Mesenchymal stem cell (in vitro differentiated cells and primary cell): ENCODE measurements at places on chromosomes 6 and 20.
A peak's percentile ranks its signal among the peaks of the same experiment; 100 is the strongest.

DNA sequence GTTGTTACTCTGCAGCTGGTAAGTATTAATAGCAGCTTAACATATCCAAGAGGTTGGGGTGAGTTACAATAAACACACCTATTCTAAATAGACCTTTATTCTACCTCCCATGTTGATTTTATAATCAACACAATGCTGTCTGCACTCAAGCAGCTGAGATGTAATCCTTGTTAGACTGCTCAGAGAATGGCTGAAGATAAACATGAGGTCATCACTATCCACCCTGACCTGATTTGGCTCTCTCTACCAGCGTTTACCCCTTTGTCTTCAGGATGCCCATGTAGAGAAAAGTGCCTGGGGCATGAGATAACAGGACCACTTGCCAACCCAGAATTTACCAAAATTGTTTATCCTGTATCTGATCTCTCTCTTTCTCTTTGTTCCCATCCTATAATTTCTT, 220.7 kb upstream of the DEFB112 start:
- no peak for DNase-seq

DNA sequence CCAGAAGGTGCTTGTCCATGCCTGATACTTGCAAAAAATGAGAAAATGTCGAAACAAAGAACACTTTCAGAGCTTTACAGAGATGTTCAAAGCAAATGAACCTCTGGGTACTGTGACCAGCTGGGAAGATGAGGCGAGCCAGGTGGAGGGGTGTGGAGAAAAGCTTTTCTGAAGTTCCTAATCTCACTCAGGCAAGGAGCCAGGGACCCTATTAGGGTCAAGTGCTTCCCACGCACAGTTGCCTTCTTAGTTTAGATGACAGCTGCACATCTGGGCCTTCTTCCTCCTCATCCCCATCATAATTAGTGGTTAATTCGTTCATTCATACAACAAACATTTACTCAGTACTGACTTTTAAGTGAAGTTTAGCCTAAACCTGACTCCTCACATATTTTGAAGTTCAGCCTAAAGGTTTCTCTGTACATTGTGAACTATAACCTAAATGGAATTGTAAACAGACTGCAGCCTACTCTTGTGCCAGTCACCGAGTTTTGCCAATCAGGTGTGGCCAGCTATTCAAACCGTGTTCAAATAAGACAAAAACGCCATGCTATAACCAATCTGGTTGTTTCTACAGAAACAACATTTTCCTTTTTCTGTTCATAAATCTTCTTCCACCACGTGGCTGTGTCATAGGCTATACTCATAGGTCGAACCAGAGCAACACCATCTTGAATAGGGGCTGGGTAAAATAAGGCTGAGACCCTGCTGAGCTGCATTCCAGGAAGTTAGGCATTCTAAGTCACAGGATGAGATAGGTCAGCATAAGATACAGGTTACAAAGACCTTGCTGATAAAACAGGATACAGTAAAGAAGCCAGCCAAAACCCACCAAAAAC, 19.3 kb upstream of the AHCY start:
- DNase-seq, result no peak

GRCh38 chr6:85923013-85923430, 280.3 kb upstream of the SYNCRIP start:
- peak; percentile 37 for DNase-seq

- peak; percentile 84 for DNase-seq
Observed at GRCh38 chr6:135358251-135358821, 139.2 kb downstream of the AHI1 start.

- DNase-seq, result peak; percentile 61
Observed at GRCh38 chr20:46085179-46085851, 4.4 kb downstream of the NCOA5 start.

DNA sequence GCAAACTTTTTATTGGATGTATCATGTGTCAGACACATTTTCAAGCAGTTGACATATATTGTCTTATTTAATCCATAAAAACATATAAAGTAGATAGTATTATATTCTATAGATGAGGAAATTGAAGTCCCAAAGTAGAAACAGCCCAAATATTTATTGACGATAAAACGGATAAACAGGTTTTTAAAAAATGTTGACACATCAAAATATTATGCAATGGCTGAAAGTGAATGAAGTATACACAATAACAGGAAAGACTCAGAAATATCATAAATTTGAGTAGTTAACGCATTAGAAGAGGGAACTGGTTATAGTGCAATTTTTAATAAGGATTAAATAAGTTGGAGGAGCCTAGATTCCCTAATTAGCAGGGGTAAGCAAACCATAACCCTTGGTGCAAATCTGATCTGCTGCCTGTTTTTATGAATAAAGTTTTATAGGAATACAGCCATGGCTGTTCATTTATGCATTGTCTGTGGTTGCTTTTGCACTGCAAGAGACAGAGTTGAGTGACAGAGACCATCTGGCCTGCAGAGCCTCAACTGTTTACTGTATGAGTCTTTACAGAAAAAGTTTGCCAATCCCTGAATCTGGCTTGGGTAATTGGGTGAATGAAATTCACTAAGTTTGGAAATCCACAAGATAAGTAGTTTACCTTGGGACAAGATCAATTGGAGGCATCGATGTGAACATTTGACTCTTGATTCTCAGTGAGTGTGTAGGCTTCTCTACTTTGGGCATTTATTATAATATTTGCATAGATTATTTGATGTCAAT, 50.6 kb upstream of the EXOC2 start:
- peak; percentile 39 for DNase-seq

GRCh38 chr6:161847628-161848027, 573.8 kb upstream of the AGPAT4 start:
- no peak for DNase-seq

DNA sequence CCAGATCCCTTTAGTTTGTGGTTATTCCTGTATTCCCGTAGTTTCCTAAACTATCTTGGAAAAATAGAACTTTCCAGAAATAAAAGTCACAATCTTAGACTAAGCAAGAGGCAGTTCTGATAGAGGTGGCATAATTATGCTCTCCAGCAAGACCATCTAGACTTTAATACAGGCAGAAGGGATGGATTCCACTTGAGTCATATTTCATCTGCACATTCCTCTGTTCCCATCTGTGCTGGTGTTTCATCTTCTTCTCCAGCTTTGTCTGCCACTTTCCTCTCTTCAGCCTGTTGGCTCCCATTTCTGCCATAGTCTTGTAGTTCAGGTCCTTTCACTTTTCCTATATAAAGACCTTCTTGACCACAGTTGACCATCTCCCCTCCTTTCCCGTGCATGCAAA, 102.9 kb downstream of the SOBP start:
- DNase-seq, result no peak

GRCh38 chr20:39800111-39800510, 838.0 kb downstream of the DHX35 start:
- peak; percentile 21 for DNase-seq

GRCh38 chr6:145199961-145200360, 535.4 kb downstream of the EPM2A start:
- peak; percentile 77 for DNase-seq

- DNase-seq, result peak; percentile 72
Observed at GRCh38 chr20:59032713-59033059, 551 bp upstream of the ATP5F1E start.

DNA sequence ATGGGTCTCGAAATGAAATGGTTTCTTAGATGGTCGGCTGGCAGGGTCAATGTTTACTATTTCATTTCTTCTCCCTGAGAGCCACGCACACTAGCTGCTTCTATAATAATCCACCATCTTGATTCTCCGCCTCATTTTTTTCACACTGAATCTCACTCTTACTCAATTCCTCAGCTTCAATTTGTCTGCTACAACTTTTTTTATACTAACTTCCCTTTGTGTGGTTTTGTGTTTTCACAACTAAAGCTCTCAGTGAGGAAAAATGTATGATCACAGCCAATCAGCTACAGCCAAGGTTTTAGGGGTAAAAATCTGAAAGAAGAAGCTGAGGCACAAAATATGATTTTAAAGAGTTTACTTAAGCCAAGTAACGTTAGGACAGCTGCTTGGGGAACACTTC, 1309.4 kb downstream of the EPHA7 start:
- DNase-seq, result no peak

GRCh38 chr6:146289816-146290588, 253.6 kb upstream of the RAB32 start:
- DNase-seq, result peak; percentile 87

- DNase-seq, result no peak
Observed at GRCh38 chr6:35299674-35300073, 2.1 kb downstream of the DEF6 start.

GRCh38 chr6:48553467-48554189, 442.6 kb upstream of the PTCHD4 start:
- no peak for DNase-seq

DNA sequence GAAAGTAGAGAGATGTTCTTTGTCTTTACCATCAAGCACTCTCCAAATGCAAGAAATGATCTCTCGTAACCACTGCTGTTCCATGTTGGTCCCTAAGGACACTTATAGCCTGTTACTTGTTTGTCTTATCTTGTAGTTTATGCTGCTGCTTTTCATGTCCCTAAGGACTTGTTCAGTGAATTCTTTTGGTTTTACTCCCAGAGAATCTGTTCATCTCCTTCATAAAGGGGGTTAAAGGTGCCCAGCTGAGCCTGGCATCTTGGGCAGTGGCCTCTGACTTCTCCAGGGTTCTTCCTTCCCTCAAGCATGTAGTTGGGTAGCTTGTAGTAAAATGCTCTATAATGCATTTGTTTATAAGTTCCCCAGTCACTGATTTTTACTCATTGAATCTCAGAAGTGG, 864 bp upstream of the PKIG start:
- peak; percentile 66 for DNase-seq

DNA sequence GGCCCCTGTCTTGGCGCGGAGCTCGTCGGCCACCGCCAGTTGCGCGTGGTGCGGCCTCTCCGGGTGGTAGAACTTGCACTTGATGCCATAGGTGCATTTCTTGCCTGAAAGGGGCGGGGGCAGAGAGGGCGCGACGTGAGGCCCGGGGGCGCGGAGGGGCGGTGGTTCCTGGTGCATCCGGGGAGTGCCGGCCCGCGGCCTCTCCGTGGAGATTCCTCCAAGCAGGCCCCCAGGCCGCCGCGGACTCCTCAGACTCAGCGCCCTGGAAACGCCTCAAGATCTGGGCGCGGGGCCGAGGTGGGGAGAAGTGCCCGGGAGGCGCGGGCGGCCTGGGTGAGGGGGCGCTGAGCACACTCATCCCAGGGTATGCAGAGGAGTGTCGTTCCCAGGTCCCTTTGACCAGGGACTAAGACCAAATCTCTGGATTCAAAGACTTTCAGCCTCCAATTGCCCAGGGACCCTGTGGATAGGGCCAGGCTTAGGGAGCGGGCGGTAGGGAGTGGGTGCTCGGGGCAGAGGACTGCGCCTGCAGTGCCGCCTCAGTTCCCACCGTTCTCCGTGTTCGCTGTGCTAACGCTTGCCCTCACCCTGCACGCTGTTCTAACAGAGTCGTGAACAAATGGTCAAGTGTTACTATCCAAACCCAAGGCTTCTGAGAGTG, 33.3 kb downstream of the ZC3H12D start:
- no peak for DNase-seq

- no peak for DNase-seq
Observed at GRCh38 chr6:24391208-24391607, 11.5 kb upstream of the MRS2 start.

DNA sequence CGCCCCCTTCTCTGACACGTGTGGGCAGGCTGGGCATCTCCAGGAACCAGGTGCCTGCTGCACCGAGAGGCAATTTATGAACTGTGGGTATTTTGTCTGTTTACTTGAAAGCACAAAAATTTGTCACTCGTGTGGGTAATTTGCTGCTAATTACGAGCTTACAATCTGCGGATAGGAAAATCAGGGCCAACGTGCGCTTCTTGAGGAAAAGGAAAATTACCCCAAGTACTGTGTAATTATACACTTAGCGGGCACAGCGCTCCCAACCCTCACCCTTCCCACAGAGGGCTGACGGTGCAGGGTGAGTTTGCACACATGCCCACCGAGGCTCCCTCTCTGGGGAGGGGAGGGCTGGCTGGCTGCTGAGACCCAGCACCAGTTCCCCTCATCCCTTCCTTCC, 25.3 kb upstream of the MDGA1 start:
- DNase-seq, result no peak

GRCh38 chr20:36298795-36299339, 7.3 kb upstream of the DLGAP4 start:
- DNase-seq, result no peak

DNA sequence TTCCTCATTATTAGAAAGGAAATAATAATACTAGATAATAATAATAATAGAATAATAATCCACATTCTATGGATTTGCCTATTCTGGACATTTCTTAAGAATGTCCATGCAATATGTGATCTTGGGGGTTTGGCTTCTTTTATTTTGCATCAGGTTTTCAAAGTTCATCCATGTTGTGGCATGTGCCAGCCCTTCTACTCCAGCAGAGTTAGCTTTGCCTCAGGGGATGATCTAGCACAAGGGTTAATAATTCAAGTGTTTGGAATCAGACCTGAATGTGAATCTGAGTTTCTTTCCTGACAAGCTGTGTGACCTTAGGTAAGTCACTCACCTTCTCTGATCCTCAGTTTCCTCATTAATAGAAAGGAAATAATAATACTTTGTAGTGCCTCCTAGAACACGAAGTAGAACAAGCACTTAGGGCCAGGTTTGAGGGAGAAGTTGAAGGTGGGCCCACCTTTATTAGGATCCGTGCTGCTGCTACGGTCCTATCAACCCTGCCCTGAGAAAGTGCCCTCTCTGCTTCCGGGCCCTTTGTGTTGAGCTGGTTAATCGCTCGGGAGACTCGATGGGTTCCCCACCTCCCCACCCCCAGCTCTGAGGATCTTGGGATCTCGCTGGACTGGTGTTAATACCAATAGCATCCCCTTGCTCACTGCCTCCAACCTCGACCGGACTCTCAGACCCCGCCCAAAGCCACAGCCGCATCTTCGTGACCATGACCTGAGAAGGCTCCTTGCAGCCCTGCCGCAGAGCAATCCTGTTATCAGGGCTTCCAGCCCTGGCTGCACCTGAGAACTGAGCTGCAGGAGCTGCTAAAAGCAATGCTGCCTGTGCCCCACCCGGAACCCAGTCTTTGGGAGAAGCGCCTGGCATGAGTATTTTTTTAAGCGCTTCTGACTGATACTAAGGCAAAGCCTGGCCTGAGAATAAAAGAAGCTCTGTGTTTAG, 26.9 kb downstream of the RBM38 start:
- DNase-seq, result no peak

DNA sequence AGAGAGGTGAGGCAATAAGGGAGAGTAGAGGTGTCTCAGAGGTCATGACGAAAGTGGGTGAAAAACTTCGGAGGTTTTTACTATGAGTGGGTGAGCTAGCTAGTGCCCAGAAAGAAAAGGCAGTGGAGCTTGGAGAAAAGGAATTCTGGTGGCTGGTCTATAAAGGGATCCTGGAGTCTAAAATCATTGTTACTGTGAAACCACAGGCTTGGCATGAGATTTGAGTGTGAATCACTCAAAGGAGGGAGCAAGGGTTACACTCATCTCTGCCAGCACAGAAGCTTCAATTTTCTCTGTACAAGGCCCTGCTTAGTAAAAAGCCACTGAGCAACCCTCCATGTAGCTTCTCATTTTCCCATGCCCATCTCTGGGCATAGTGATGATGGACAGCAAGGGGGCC, 47.5 kb downstream of the CD83 start:
- DNase-seq, result no peak

DNA sequence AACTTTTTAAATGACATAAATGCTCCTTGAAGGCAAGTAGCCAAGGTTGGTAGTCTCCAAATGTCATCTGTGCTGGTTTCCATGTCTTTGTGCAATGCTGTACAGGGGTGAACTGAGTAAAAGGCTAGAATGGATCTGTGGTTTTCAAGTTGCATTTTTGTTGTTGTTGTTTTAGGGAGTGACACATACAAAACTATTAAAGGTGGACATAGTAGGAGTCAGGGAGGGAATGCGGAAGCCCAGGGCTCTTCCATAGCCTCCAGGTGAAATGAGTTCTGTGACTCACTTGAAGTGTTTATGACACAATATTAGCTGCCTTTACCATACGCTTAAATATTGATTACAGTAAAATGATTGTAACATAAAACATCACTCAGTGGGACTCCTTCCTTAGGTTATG, 22.5 kb upstream of the QKI start:
- no peak for DNase-seq
